ENCODE measurements at places on chromosomes 6 and 20.

DNA sequence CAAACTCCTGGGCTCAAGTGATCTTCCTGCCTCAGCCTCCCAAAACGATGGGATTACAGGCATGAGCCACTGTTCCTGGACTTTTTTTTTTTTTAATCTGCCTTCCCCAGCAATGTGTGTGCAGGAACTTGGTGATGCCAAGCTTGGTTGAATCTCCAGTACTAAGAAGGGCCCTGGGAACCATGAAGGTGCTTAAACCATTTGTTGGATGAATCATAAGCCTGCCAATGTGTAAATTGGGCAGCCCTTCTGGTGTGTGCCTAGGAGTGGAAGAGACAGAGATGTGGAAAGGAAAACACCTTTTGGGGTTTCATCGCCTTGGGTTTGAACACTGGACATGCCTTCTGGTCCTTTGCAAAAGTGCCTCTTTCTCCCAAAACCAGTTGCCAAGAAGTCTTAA is 7.1 kb upstream of the SPO11 start:
- no peak for DNase-seq

DNA sequence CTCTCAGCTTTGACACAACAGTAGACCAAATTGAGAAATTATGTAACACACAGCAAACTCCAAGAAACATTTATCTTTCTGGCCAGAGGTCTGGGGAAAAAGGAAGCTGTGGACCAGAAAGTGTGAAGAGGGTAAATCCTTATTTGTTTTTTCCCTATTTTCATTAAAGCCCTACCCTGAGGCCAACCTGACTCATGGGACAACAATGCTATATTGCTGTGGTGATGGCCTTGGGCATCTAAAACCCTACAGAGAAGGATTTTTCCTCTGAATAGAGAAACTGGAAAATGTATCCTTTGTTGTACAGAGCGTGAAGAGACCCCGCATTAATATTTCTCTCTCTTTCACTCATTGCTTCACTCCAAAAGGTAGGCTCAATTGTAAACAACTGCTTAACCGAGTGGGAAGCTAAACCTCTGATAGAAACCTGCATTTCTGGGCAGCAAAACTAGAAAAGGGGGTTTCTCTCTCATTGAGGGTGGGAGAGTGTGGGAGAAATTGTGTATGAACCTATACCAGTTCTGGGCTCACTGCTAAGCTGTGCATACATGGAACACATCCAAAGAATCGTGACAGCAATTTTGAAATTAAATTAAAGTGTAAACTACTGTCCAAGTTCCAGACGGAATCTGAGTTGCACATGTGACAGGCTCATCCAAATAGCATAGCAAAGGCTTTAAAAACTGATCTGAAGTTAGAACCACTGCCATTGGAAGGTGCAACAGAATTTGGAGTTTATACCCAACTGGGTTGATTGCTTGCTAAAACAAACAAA is 175.5 kb downstream of the CLVS2 start:
- no peak for DNase-seq

- no peak for DNase-seq
Observed at GRCh38 chr6:31768363-31769257, 6.2 kb downstream of the SAPCD1 start.

GRCh38 chr6:10174056-10174455 is 240.8 kb downstream of the TFAP2A start:
- DNase-seq = no peak

- DNase-seq = no peak
Observed at GRCh38 chr20:45372646-45373352, 5.3 kb downstream of the TP53TG5 start.
